OCI-M1 (cell line): ENCODE measurements at places on chromosomes 3 and 15.

DNA sequence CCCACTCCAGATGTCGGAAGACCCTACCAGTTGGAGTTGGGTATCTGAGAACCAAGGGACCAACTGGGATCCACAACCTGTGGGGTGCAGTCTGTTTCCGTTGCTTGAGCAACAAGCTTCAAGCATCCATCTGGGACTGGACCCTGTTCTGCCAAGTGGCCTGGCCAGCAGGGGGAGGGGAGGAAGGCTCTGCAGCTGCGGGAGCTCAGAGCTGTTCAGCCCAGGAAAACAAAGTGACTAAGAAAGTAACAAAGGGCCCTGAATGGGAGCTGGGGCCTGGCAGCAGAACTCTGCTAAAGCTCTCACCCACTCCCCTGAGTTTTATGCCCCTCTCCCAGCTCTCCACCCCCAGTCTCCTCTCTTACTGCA lies 2.7 kb downstream of the TYRO3 start:
- DNase-seq = no peak

- peak; percentile 21 for DNase-seq
Measured at GRCh38 chr15:50798684-50799083, 33.2 kb upstream of the SPPL2A start.

DNA sequence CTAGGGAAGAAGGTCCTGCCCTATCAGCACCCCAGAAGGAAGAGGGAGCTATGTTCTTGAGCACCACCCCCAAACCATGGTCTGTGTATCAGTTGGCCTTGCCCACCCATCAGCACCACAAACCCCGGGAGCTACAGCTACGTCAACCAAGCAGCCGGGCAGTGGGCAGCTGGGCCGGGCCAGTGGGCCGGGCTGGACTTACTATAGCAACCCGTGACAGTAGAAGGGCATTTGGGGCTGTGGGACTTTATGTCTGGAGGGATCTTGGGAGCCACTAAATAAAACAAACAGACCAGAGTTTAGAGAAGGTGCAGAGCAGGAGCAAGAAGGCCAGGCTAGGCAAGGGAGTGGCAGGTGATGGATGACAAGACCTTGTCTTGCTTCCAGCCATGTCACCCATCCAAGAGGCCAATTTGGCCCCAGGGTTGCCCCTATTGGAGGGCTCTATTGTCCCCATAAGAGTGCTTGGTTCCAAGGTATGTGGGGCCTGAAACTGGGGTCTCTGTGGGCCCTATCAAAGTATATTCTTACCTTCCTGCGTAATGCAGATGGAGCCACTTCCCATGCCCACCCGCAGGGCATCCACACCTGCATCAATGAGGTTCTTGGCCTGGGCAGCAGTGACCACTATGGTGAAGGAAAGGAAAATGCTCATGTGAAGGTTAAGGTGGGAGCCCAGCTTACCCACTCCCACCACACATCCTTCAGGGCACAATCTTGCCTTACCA lies 3.2 kb downstream of the IMPDH2 start:
- DNase-seq = no peak

DNA sequence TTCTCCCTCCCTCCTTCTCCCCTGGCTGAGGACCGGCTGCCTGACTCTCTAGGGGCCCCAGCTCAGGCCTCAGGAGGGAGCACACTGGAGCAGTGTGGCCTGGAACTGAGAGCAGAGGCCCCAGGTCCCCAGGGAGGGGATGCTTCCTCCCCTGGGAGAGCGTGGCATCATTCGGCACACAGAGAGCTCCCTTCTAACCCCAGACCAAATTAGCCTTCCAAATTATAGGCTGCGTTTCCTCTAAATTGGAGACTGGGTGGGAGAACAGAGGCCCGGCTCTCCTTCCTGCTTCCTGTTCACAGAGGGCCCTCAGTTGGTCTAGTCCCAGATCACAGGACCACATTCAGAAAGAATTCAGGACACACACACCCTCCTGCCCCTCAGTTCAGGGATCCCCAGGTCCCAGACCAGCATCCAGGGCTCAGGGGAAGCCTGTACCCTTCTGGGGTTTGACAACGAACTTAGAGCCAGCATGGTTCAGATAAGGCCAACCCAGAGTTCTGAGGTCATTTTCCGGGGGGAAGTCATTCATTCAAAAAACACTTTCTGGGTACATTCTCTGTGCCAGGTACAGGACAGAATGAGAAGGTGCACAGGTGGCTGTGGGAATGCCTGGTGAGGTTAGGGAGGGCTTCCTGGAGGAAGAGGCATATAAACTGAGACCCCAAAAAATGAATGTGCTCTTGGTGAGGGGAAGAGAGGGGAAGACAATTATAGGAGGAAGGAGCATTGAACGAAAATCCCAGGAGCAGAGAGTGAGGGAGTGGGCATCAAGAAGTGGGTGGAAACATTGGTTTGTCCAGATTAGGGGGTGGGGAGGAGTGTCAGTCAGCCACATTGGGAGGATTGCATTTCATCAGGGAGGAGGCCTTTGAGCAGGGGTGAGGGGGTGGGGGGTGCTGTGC lies 28.4 kb upstream of the RPL29 start:
- DNase-seq = no peak

DNA sequence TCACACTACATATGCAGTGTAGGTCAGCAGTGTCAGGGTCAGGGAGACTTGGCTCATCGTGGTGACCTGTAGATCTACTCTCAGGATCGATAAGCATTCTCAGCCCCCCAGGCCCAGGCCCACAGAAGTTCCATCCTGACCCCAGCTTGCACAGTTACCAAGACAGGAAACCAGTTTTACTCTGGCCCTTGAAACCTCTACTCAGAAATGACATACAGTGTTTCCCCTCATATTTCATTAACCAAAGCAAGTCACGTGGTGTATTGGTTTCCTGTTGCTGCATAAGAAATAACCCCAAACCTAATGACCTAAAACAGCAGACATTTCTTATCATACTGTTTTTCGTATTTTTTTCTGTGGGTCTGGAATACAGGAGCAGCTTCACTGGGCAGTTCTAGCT lies 242.2 kb downstream of the SLCO3A1 start:
- DNase-seq = no peak

- no peak for DNase-seq
Measured at GRCh38 chr15:68543165-68544008, 35.4 kb upstream of the CORO2B start.

DNA sequence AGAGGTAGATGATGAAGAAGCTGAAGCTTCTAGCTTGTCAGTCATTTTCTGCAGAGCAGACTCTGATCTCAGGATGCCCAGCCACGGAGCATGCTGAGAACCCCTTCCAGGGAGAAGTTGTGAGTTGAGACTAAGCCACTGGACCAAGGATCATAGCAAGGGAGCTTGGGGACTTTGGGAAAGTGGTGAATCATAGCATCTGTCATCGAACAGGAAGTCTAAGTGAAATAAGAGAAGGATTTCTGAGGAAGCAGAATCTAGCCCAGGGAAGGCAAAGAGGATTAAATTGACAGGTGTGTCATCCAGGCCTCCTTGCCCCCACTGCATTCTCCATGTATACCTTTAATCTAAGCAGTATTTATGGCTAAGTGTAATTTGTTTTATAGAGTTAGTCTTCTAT lies 71.8 kb upstream of the TMEM108 start:
- no peak for DNase-seq
